ENCODE measurements at places on chromosomes 11 and 22.

GRCh38 chr11:120717623-120718022 is 206.1 kb downstream of the GRIK4 start:
- DNase-seq, result no peak

GRCh38 chr11:102429691-102430090 is 22.9 kb downstream of the TMEM123 start:
- DNase-seq, result no peak

GRCh38 chr11:37770145-37770544 is 1172.1 kb upstream of the RAG2 start:
- DNase-seq, result no peak

DNA sequence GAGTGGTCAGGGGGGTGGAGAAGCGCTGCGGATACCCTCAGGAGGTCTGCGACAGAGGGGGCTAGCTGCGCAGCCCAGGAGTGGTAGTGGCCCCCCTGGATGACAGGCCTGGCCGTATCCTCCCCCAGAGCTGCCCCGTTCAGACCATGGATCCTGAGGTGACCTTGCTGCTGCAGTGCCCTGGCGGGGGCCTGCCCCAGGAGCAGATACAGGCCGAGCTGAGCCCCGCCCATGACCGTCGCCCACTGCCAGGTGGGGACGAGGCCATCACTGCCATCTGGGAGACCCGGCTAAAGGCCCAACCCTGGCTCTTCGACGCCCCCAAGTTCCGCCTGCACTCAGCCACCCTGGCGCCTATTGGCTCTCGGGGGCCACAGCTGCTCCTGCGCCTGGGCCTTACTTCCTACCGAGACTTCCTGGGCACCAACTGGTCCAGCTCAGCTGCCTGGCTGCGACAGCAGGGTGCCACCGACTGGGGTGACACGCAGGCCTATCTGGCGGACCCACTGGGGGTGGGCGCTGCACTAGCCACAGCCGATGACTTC is 505 bp downstream of the NUDT22 start:
- peak; percentile 46 for DNase-seq

- DNase-seq, result no peak
These were observed 73.6 kb upstream of the GRK3 start for GRCh38 chr22:25490896-25491295.

DNA sequence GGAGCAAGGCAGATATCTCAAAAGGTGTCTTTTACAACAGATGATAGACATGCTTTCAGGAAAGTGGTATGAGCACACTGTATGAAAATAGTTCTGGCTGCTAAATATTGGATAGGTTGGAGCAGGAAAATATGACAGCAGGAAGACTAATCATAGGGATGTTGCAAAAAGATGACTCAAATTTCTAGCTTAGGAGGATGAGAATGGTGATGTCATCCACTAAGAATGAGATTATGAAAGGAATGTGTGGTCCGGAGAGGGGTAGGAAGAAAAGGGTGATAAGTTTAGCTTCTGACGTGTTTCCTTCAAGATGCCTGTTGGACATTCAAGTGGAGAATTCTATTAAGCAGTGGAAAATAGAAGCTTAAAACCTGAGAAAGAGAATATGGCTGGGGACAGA is 46.4 kb downstream of the RCN1 start:
- peak; percentile 78 for DNase-seq

DNA sequence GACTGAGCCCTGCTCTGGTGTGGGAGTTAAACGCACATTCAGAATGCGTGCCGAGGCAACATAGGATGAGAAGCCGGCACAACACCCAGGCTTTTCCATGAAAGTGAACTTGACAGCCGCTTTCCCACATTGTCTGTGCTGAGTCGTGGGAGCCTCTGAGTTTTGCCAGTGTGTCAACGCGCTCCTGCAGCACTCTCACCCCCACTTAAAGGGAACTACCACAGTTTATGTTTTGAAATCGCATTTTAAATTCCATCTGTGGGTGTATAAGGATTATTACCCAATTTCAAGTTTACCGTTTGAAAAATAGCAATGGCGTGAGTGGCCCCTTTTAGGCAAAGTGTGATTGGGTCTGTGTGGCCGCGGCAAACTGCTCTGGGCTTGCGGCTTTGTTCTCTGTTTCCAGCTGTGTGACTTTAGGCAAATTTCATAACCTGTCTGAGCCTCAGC is 81.5 kb downstream of the FBLN1 start:
- DNase-seq, result peak; percentile 73

DNA sequence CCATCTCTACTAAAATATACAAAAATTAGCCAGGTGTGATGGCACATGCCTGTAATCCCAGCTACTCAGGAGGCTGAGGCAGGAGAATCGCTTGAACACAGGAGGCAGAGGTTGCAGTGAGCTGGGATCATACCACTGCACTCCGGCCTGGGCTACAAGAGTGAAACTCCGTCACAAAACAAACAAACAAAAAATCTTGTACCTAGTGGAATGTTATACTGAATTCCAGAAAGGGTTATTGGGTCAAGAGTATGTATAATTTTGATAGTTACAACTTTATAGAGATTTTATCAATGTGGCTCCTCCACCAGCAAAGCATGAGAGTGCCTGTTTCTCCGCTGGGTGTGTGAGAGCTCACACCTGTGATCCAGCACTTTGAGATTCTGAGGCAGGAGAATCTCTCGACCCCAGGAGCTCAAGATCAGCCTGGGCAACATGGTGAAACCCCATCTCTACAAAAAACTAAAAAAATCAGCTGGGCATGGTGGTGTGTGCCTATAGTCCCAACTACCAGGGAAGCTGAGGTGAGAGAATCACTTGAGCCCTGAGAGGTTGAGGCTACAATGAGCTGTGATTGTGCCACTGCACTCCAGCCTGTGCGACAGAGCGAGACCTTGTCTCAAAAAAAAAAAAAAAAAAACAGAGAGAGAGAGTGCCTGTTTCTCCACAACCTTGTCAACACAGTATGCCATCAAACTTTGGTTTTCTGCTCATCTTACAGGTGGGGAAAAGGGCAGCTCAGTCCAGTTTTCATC is 12.7 kb upstream of the FOLR1 start:
- no peak for DNase-seq

DNA sequence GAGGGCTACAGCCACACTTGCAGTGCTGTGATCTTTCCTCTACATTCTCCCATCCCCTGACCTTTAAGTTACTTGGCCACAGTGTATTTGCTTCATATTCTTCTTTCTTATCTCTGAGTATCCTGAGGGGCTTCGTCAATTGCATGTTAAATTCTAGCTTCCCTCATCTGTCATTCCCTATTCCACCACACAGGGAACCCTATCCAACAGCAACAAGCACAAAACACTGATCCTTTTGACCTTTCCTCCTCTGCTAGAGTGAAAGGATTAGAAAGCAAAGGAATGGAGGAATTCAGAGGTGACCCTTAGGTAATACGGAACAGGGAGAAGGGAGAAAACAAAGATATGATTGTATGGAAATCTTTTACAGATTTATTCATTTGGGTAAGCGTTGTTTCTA is 1061.7 kb upstream of the TENM4 start:
- DNase-seq, result no peak

GRCh38 chr11:96229354-96229977 is 113.5 kb downstream of the MAML2 start:
- DNase-seq, result no peak

DNA sequence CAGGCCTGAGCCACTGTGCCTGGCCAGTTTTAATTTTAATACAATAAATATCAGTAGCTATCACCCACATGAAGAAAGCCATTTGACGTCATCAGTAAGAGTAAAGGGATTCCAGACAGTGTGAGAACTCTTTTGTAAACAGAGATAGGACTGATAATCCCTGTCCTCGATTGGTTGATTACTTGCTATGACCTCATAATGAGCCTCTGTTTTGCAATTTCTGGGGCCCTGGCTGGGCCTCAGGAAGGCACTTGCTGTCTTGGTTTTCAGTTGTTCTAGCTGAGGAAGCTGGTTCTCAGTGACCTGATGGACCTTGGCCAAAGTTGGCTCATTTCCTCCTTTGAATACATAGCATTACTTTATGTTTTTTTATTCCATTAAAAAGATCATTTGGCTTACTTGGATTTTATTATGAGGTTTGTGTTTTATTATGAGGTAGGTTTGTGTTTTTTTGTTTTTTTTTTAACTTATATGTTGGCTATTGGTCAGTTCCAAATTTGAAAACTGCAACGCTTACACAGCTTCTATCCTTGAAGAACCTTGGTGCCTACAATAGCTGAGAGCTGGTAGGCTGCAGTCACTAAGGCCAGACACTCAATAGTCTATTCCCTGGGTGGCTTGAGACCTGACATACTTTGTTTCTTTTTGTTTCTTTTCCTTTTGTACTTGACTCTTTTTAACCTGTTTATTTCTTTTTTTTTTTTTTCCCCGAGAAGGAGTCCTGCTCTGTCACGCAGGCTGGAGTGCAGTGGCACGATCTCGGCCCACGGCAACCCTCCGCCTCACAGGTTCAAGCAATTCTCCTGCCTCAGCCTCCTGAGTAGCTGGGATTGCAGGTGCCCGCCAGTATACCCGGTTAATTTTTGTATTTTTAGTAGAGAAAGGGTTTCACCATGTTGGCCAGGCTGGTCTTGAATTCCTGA is 20.0 kb downstream of the MARK2 start:
- DNase-seq, result no peak

DNA sequence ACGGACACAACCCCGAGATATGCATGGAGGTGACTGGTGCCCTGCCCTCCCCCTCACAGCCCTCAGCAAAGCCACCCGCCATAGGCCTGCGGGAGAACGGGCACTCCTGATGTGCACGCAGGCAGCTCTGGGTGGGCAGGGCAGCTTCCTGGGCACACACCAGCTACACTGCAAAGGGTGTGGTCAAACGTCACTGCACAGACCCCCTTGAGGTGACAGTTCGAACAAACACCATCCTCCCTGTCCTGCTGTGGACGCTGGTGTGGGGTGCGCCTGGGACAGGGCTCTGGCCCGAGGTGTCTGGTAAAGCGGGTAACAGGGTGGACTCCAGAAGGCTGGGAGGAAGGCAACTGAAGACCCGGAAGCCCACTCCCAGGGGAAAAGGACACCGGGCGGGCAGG is 21.9 kb upstream of the MOB2 start:
- no peak for DNase-seq

DNA sequence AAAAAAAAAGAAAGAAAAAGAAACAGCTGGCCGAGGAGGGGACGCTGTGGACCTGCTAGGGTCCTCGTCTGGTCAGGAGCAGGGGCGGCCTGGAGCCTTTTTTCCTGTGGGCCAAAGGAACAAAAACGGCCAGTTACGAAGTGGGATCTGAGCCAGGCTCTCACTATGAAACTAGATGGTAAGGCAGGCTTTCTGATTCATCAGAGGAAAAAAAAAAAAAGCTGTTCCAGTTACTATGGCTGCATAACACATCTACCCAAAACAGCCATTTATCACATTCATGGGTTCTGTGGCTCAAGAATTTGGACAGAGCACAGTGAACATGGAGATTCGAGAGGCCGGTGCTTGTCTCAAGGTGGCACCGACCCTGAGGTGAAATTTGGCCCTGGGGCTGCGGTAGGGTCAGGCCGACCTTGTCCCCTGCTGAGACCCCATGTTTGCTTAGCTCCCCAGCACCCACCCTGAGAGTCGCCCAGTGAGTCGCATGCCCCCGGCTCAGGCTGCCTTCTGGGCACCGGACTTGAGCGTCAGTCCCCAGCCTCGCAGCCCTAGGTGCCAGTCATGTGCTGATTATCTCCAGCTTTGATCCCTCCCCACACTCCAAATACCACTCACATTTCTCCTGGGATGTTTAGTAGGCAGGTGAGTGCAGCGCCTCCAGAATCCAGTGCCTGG is 34.2 kb downstream of the MRGPRD start:
- DNase-seq, result peak; percentile 91

DNA sequence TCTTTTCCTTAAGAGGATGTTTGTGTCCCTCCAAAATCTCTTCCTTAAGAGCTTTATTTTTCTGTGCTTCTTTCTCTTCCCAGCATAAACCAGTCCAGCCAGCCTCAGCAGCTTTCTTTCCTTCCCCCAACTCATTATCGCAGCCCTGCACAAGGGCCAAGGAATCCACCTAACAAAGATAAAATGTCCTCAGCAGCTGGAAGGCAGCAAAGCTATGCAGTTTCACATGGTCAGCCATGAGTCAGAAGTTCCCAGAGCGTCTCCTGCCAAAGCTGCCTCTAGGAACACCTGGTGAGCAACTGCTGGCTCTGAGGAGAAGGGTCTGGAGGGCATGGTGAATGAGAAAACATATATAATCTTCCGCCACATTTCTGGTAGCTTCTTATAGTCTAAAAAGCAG is 45.3 kb upstream of the HMGXB4 start:
- peak; percentile 21 for DNase-seq

DNA sequence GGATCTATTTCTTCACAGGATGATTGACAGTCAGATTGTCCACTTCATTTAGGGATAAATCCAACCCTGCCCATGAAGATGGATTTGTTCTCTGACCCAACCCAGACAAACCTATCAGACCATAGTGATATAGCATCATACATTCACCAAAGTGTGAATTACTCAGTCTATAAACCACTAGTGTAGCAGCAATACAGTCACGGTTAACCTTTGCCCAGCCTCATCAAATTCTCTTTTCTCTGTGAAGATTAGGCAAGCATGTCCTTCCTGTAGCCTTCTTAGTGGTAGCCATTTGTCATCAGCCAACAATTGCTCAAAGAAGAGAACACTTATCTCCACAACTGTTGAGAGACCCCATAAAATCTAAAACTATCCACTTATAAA is 14.4 kb upstream of the BIRC2 start:
- no peak for DNase-seq

DNA sequence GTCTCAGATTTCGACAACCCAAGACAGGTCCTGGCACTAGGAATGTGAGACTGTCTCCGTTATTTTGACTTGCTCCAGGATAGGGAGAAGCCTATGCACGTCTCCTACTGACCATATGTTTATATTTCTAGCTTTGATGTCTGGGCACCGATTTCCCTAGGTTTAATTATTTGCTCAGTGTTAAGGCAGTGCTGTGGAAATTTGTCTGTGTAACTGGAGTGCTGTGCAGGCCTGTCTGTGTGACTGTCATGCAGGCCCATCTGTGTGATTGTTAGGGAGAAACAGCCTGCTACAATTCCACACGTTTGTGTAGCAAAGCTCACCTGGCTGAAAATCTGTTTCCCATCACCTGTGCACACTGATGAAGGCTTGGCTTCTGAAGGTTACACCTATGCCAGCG is 29.6 kb upstream of the HSPA8 start:
- no peak for DNase-seq

DNA sequence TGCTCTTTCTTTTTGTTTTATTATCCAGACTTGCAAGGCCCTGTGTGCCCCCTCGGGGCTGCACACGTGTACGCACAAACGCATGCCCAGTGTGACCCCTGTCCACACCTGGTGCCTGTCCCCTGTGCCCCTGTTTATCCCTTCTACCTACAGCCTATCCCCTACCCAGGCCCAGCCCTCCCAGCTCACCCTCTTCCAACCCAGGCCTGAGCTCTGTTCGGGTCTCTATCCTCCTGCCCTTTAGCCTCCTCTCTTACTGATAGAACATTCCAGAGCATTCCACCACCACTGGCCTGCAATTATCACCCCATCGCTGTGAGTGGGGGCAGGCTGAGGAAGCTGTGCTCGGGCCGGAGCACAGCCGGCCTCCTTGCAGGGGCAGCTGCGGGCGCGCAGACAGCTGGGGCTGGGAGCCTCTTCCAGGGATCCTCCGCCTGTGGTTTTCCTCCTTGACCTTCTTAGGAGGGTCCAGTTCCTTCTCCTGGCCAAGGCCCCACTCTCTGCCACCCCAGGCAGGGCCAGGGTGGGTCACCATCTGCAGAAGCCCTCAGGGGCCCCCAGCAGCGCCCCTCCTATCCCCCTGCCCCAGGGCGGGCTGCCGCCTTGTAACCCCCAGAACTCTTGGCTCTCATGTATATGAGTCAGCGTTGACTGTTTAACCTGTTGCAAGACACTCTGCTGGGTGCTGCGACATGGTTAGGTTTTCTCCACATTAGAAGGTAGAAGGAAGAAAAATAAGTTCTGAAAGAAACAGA is 41.8 kb upstream of the KCNQ1OT1 start:
- DNase-seq, result peak; percentile 81
